Stimulated activated CD4-positive, alpha-beta T cell treated with anti-CD3 and anti-CD28 coated beads, Interleukin-4, amount 100 ng/mL, for 48 hours (primary cell): ENCODE measurements at places on chromosomes 16 and 17.

DNA sequence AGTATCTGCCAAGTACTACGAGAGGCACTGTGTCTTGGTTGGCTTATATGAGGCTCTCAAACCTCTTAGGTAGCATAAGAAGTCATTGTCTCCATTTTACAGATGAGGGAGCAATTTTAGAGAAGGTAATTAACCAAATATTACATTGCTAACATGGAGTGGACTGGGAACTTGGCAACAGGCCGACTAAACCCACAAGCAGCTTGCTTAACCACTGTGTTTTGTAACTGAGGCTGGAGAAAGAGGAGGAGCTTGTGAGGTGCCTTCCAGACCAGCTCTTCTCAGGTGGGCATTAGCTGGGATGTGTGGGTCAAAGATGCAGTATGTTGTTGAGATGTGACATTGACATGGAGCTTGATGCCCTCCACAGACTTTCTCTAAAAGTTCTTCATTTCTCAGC is 835.6 kb upstream of the RBFOX1 start:
- DNase-seq, result no peak

- DNase-seq, result no peak
Observed at GRCh38 chr17:34464812-34465211, 101.8 kb upstream of the CCL1 start.

DNA sequence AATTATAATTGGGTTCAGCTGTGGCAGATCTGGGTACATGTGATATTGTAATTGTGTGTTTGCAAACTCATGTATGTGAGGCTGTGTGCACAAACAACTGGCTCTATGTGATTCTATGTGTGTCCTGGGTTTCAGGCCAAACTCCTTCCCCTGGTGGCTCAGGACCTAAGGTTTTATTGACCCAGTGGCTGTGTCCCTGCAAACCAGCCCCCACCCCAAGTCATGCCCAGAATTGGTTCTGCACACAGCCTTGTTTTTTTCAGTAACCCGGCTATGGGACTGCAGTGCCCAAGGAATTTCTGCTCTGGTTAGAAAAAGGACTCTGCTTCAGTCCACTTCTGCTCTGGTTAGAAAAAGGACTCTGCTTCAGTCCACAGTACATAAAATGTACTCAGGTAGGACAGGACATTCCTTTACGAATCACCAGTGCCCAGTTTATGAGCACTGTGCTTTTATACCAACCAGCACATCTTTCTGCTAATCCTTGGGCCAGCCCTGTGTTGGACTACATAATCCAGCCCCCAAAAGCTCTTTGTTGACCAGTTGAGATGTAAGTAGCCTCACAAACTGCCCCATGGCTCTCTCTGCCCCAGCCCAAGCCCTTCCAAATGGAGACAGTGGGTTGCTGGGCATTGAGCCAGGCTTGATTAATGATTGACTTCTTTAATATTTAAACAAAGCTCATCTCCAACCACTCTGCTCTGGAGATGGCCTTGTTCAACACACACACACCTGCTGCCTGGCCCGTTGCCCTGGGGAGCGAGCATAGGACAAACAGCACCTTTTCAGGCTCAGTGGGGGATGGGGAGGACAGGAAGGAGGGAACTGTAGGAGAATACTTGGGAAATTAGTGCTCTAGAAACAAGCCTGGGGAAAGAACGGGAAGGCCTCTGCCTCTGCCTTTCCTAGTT is 2.9 kb upstream of the KCNH6 start:
- DNase-seq, result no peak

GRCh38 chr16:57478396-57479204 is 7.7 kb downstream of the DOK4 start:
- DNase-seq, result no peak

GRCh38 chr16:25093208-25094061 is 18.1 kb upstream of the LCMT1 start:
- DNase-seq, result no peak

GRCh38 chr17:57366558-57367351 is 110.4 kb downstream of the MSI2 start:
- DNase-seq, result no peak

GRCh38 chr17:40076591-40076990 is 13.8 kb downstream of the THRA start:
- DNase-seq, result no peak

DNA sequence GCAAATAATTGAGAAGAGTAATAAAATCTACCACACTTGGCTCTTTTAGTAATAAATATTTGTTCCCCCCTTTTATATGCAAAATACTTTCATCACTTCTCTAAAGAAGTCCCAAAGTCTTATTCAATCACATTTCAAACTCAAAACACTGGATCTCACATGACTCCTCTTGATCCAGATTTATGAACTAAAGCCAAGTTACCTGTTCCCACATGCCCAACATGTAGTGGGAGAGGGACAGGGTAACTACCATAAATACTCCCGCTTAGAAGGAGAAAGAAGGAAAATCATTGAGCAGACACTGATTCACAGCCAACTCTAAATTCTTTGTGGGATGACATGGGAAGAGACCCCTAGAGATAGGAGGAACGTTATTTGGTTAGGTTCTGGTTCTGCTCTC is 64.9 kb upstream of the PMFBP1 start:
- no peak for DNase-seq

DNA sequence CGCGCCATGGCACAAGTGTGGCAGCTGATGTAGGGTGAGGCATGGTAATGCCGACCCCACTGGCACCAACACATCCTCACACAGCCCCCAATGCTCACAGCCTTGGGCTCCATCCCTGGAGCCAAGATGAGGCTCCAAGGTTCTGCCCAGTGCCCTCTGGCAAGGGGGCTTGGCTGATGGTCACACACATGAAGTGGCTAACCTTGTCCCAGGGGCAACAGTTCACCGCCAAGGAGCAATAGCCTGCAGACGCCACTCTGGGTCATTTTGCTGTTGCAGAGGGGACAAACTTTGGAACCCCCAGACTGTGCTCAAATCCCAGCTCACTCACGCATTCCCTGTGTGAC is 26.8 kb downstream of the TNFRSF13B start:
- DNase-seq, result no peak

DNA sequence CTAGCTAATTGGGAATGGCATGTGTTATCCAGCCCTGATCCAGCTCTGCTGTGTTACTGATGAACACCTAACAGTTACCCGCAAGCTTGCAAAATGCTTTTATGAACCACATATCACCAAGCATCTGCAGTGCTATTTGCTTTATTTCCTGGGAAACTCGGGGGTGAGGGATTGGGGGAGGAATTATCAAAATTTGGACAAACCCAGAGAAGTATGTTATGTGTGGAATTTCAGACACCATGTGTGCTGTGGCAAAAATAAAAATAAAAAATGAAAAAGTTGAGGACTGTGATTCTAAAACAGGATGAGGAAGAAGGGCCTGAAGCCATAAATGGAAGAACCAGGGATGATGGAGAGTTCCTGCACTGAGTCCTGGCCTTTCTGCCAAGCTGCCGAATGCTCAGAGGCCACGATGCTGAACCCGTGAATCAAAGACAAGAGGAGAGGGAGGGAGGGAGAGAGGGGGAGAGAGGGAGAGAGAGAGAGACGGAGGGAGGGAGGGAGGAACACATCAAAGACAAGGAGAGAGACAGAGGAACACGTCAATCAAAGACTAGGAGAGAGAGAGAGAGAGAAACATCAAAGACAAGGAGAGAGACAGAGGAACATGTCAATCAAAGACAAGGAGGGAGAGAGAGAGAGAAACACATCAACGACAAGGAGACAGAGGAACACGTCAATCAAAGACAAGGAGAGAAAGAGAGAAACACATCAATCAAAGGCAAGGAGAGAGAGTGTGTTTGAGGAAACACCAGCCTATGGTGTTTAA is 89.8 kb downstream of the MRM3 start:
- no peak for DNase-seq

- no peak for DNase-seq
Observed at GRCh38 chr17:61155590-61156237, 243.9 kb upstream of the TBX2 start.

DNA sequence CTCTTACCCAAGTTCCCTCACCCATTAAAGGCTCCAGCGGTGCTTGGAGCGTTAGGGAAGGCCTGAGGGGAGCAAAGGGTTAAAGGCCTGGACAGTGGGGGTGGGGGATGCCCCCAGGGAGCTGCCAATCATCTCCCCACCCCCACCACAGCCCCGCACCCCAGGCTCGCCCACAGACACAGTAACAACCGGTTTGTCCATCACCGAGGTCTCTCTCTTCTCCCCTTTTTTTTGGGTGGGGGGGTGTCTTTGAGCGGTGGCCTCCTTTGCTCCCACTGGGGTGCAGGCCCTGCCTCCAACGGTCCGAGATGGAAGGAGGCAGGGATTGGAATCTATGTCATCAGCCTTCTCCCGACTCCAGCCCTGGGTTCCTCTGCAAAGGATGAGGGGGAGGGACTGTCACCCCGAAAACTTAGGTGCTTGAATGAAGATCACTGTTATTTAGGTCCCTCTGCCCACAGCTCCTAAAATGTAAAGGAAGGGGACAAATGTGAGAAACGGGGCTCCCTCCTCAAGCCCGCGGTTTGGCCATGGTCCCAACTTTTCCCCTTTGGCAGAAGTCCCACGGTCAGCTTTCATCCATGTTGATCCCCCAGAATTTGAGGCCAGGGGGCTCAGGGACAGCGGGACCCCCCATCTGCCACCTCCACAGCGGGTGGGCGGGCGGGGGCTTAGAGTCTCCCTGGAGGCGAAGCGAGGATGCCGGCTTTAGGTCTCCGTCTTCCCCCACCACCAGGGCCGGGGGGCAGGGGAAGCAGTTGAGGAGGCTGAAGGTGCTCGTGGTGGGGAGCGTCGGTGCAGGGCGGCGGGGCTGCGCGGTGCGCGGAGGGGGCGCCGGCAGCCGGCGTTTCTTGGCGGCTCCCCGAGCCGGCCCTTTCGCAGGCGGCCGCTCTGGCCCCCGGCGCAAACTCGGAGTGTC is 1.7 kb downstream of the EPOP start:
- no peak for DNase-seq

DNA sequence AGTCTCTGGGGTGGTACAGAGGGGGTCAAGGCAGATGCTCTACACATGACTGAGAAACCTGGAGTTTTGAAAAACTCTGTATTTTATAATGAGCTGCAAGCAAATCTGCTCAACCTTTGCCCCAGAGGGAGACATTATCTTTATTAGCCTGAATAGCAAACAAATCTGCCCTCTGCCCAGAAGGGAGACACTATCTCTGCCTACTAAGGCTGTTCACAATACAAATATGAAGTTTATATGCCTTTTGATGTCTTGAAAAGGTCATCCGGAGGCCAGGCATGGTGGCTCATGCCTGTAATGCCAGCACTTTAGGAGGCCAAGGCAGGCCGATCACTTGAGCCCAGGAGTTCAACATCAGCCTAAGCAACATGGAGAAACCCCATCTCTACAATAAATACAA is 11.0 kb upstream of the XYLT1 start:
- no peak for DNase-seq

DNA sequence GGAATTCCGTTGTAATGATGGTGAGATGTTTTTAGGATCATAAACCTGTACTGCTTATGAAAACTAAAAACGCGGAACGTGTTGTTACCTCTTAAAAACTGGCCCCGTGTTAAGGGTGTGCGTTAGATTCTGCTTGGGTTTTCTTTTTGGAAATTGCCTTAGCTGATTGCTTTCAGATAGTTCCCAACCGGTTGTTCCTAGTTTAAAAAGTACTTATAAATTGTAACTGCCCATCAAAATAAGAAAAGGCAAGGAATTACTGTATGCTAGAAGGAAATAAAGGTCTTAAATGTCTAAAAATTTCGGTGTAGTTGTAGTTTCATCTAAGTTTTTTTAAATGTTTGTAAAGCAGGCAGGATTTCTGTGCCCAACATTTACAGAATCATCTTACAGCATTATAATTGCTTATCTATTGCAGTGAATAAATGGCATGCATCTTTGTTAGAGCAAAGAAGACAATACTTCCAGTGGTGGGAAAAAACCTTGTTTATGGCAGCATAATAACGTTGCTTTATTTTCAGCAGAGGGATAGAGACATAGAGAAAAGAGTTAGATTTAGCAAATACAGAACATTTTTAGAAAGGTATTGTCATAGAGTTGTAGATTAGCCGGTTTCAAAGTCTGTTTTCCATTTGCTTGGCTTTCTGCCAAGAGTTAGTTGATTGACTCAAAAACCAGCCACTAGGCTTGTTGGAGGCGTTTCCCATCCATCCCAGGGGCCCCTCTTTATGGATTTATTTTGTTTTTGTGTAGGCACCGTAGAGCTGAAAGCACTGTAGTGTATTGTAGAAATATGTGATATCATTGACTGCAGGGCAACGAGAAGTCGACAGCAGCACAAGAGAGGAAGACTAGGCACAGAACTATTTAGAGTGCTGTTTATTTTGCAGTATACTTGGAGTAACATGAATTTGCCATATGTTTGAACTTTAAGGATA is 1.7 kb downstream of the PPM1D start:
- peak; percentile 9 for DNase-seq

- DNase-seq, result no peak
Observed at GRCh38 chr16:3235856-3236669, 1.1 kb upstream of the ZNF200 start.

GRCh38 chr17:50133028-50133768 is 3.2 kb upstream of the SAMD14 start:
- no peak for DNase-seq

DNA sequence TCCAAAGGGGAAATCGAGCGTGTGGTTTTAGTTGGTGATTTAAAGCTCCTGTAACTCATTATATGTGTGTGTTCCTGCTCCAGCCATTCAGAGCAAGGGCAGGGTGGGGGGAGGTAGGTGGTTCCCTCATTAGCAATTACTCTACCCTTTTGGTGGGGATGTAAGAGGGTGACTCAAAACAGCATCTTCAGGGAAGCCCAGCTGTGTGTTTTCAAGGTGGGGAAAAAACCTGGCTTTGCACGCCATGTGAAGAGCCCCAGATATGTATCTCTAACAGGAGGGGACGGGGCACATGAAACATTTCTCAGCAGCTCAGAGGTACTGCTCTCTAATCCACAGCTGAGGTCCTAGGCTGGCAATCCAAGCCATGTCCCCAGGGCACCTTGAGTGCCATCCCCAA is 241.3 kb upstream of the ZFHX3 start:
- no peak for DNase-seq

GRCh38 chr16:26334218-26335111 is 642.7 kb downstream of the HS3ST4 start:
- DNase-seq, result no peak

GRCh38 chr16:71867939-71868338 is 16.0 kb downstream of the ZNF821 start:
- DNase-seq, result no peak

- no peak for DNase-seq
Observed at GRCh38 chr16:88194397-88195268, 188.1 kb upstream of the ZNF469 start.

GRCh38 chr17:36118477-36119353 is 15.1 kb downstream of the CCL4 start:
- no peak for DNase-seq

- DNase-seq, result no peak
Observed at GRCh38 chr16:885391-885790, 84.9 kb upstream of the GNG13 start.

GRCh38 chr17:71792966-71793365 is 327.9 kb upstream of the SOX9 start:
- no peak for DNase-seq

DNA sequence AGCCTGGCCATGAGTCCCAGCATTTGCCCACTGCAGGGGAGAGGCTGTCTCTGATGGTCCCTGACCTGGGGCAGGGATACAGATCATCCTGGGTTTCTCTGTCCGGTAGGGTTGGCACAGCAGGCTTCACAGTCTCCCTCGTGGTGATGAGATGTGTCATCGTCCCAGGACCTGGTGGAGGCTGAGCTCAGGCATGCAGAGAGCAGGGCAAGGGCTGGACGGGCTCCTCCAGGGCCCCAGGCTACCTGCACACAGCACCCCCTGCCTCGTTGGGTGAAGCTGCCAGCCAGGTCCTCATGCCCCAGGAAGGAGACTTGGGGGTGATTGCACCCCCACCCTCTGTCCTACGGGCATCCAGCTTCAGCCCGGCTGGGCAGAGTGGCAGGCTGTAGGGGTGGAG is 155.8 kb upstream of the GSE1 start:
- no peak for DNase-seq
